ENCODE measurements at places on chromosomes 7 and 10.

DNA sequence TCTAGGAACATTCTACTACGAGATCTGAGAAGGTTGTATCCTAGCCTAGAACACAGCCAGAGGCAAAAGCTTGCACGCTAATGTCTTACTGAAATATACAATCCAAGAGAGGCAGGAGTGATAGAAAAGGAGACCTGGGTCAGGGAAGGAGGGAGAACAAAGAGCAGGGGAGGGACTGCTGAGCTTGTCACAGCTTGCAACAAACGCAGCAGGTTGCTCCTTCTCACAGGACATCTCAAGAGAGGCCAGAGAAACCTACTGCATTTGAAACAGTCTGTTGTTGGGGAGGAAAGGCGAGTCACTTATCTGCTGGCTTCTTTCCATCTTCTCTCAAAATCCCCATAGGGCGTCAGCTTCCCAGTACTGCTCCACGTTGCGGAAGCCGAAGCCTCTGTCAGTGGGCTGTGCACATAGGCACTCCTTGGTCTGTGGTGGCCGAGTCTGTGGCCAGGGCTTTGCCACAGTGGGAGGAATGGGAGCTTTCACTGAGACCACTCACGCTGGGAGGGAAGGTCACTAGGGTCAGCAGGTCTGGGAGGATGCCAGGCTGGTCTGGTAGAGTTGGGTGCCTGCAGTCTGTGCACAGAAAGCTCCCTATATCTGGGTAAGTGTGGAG is 25.8 kb upstream of the GPNMB start:
- DNase-seq = no peak

GRCh38 chr10:31130406-31130805 is 98.7 kb upstream of the ZNF438 start:
- DNase-seq = no peak

GRCh38 chr7:3455806-3456595 is 154.9 kb downstream of the SDK1 start:
- DNase-seq = no peak

GRCh38 chr7:7017707-7018280 is 164.6 kb upstream of the C1GALT1 start:
- DNase-seq = no peak

DNA sequence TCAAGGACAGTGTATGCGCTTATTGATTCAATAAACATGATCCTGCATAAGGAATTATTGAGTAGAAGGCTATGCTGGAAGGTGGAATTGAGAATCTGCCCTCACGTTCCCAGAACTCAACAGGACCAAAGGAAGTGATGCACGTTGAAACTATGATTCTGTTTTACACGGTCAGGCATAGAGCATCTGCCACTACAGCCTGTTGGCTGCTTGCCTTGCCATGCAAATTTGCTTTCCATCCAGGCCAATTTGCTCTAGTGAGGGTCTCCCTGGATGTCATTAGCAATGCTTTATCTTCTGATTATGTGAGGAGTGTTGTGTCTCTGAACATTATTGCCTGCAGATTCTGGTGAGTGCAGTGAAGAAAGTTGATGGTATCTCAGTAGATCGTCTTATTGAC is 132.9 kb downstream of the ADRA2A start:
- DNase-seq = no peak

DNA sequence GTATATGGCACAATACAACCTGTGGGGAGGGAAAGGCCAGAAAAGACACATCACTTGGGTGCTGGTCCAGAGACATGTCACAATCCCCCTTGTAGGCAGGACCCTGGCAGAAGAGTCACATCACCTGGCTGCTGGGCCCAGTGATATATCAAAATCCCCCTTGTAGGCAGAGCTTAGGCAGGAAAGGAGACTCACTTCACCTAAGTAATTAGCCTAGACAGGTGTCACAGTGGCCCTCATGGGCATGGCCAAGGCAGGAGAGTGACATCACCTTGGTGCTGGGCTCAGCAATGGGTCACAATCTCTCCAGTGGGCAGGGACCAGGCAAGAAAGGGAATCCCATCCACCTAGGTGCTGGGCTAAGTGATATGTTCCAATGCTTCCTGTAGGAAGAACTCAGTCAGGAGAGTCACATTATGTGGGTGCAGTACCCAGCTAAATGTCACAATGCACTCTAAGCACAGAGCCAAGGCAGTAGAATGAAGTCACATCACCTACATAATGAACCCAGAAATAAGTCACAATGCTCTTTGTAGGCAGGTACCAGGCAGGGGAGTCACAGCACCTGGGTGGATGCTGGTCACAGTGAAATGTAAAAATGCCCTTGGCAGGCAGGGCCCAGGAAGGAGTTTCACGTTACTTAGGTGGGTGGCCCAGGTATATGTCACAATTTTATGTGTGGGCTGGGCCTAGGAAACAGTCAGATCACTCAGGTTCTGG is 18.9 kb upstream of the ZNF736 start:
- DNase-seq = no peak

- DNase-seq = no peak
Measured at GRCh38 chr10:89563311-89563710, 27.9 kb upstream of the SLC16A12 start.

GRCh38 chr10:17811146-17811865 is 2.2 kb downstream of the MRC1 start:
- no peak for DNase-seq

- no peak for DNase-seq
Measured at GRCh38 chr10:31789555-31789954, 139.1 kb downstream of the ARHGAP12 start.

- DNase-seq = no peak
Measured at GRCh38 chr7:117408831-117409230, 18.5 kb downstream of the ASZ1 start.

GRCh38 chr7:81574723-81575326 is 195.0 kb downstream of the HGF start:
- no peak for DNase-seq

DNA sequence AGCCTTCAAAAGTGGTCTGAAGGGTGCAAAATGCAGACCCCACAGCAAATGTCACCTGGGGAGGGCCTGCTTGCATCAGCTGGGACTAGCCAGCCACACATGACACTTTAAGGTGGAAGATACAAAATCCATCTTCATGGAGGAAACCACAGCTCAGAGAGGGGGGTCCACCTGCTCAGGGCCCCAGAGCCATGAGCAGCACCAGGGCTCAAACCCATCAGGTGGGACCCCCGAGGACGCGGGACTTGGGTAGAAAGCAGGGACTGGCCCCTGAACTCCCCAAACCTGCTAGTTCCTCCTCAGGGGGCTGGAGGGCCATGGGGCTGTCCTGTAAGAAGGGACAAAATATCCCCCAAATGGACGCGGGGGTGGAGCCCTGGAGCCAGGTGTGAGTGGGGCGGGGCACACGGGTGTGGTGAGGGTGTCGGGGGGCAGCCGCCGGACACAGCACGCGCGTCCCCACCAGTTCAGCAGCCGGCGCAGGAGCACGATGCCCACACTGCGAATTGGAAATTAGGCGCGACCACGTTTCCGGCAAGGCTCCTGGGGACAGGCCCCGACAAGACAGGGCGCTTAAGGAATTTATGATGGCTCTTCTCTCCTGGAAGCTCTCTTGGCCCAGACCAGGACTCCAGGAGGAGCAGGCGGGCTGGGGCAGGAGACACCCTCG is 8.0 kb downstream of the PDGFA start:
- DNase-seq = no peak

DNA sequence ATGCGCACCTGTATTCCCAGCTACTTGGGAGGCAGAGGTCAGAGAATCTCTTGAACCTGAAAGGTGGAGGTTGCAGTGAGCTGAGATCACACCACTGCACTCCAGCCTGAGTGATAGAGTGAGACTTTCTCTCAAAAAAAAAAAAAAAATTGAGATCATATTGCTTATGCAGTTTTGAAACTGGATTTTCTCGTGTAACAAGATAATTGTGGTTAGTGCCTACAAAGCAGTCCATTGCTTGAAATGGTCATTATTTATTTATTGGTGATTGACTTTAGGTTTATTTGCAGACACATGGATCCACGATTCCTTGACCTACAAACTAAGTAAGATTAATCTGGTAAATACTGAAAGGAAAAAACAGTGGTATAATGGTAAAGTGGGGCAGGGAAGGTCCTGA is 149.8 kb downstream of the TAX1BP1 start:
- no peak for DNase-seq

DNA sequence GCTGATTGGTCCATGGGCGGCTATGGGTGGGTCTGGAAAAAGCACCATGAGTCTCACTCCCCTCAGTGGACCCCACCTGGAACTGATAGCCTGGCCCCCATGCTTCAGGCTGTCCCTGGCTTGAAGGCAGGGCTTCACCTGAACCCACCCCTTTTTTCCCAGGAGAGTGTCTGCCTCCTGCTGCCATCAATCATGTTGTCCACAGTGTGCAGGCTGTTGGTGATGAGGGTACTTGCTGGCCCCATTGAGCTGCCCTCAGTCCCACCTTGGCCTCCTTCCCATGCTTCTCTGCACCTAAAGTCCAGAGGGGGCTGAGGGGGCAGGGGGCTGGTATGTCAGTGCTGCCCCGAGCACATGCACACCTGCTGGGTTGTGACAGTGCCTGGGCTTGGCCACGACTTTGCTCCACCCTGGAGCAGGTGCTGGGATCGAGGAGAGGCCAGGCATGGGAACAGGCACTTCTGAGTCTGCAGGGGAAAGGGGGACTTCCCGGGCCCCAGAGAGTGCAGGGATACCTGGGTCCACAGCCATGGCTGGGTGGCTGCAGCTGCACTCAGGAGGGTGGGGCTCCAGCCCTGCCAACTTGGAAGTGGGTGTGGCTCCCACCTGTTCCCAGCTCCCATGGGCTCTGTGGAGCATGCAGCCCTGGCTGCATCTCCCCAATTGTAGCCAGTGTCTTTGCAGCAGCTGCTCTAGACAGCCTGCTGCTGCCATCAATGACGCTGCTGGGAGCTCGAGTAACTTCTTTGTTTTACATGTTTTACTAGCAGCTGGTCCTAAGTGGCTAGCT is 56.9 kb downstream of the ADK start:
- DNase-seq = no peak

GRCh38 chr10:63369711-63370110 is 96.1 kb downstream of the JMJD1C start:
- DNase-seq = no peak

- DNase-seq = no peak
Measured at GRCh38 chr10:79192677-79193003, 123.9 kb downstream of the ZMIZ1 start.

- no peak for DNase-seq
Measured at GRCh38 chr7:9028012-9028411, 594.6 kb downstream of the NXPH1 start.

DNA sequence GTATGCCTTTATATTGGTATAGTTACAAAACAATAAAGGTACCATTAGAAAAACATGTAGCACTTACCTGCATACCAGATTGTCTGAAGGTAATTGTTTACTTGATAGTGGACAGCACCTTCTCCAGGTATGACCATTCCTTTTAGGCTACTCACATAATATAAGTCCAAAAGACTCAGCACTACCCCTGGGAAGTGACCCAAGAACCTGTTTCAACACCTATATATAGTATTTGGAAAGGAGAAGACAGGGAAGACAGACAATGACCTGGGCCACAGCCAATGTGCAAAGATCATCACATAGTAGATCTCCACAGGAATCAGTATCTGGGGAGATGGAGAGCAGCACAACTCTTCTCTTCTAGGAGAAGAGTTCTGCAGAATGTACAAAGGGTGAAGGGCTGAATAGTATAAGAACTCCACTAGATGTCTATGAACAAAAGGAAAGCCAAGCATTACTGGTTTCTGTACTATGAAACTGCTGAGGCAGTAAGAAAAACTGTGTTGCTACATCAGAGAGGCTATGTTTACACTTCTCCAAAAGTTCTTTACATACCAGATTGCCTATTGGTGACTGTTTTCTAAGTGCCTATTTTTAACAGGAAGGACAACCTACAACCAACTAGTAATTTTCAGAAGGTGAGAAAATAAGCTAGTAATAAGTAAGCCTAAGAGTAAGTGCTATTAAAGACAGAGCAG is 159.2 kb downstream of the BTAF1 start:
- no peak for DNase-seq

- DNase-seq = no peak
Measured at GRCh38 chr7:121322460-121322859, 6.3 kb upstream of the WNT16 start.

- no peak for DNase-seq
Measured at GRCh38 chr7:45938626-45939302, 17.7 kb upstream of the IGFBP3 start.

DNA sequence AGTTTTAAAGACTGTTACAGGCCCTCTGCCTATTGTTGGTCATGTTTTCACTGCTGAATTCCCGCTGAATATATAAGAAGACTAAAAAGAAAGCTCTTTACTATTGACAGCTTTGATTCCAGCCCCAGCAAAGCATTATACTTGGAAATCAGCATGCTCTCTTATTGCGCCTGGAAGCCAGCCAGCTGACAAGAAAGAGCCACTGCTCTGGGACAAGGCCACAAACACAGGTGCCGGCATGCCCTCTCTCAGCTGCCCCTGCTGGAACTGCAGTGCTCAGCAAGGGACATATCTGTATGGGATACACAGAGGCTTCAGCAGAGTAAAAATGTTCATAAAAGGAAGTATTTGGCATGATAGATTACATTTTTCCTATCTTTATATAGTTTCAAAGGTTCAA is 523.9 kb downstream of the ADRA2A start:
- DNase-seq = no peak

GRCh38 chr10:103733045-103733419 is 122.3 kb downstream of the SH3PXD2A start:
- no peak for DNase-seq

GRCh38 chr10:113438652-113439051 is 114.2 kb upstream of the HABP2 start:
- no peak for DNase-seq

- DNase-seq = no peak
Measured at GRCh38 chr10:48638739-48639527, 34.1 kb upstream of the ARHGAP22 start.

- no peak for DNase-seq
Measured at GRCh38 chr10:124173298-124173900, 80.0 kb upstream of the CHST15 start.

- no peak for DNase-seq
Measured at GRCh38 chr7:36564489-36564888, 159.8 kb downstream of the AOAH start.

GRCh38 chr10:20990604-20991003 is 93.5 kb upstream of the NEBL start:
- no peak for DNase-seq

Measured in cortex of kidney (tissue), 1 donor.